ENCODE measurements at places on chromosomes 16 and 17.

- no peak for DNase-seq
Observed at GRCh38 chr17:20200016-20200795, 191.0 kb downstream of the SPECC1 start.

DNA sequence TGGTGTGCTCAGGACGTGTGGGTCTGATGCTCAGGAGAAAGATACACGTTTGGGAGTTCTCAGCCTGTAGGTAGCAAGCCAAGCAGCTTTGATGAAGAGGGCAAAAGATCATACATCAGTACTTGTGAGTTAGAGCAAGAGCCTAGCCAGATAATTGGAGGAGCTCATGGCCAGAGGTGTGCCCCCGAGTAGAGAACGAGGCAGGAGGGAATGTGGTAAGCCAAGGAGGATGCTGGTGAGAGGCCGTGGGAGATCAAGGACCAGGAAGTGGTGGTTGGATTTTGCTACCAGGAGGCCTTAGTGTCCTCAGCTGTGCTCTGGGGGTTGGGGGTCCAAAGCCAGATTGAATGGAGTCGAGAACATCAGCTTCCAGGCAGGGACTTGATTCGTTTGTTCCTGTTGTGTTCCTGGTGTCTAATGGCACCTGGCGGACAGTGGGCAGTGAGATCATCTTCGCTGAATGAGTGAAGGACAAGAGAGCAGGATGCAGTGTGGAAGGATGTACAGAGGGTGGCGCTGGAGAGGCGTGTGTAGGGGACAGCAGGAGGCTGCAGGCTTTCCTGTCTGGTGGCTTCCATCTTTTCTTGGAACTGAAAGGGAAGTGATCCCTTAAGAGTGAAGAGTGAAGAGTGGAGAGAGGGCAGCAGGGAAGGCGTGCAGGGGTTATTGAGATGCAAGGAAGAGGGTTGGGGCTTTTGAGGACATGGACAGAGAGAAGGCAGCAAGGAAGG is 11.6 kb downstream of the FBXL19 start:
- DNase-seq = no peak

DNA sequence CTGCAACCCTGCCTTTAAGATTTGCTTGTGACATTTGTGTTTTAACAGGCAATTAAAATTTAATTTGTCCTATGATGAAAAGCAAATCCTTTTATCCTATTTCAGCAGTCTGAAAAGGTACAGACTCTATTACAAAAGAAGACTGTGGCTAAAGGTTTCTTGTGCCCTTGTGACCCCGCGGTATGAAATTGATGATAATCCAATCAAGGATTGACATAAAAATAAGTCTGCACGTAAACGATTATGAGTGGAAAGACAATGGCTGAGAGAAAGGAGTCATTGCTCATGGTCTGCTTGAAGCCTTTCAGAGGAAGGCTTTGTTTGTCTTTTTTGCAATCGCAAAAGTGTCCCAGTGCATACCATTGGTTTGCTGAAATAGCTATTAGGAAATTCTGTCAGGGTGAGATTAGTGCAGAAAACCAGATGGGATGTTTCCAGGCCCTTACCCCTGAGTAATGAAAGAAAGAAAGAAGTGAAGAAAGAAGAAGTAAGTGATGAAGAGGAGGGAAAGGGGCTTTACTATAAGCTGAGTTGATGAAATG is 867.8 kb upstream of the CDH8 start:
- no peak for DNase-seq

DNA sequence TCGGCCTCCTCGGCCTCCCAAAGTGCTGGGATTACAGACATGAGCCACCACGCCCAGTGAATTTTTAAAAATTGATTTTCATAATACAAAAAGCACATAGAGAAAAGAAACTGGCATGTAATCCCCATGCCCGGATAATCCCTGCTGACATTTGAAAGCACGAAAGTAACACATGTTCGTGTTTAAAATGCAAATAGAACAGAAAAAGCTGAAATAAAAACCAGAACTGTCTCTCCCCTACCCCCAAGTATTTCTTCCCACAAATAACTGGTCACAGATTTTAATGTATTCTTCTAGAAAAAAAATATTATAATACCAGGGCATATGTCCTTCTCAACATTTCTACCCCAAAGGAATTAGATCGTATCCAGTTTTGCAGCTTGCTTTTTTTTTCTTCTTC is 222.9 kb downstream of the SLC39A11 start:
- DNase-seq = no peak

DNA sequence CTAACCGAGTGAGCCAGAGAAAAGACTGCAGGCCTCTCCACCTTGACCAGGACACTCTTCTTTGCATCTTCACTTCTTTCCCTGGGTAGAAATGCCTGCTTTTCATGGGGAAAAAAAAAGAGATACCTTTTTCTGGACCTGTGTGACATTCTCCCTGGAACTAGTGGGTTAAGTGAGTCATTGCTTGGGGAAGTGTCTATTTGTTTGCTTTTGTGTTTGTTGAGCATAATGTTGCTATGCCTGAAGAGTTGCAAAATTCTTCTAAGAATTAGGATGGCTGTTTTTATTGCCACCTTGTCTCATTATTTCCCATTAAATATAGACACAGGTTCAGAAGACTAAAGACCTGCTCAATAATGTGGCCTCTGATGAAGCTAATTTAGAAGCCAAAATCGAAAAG is 18.8 kb downstream of the CLUAP1 start:
- no peak for DNase-seq

GRCh38 chr16:13793841-13794409 is 126.0 kb upstream of the ERCC4 start:
- DNase-seq = no peak

DNA sequence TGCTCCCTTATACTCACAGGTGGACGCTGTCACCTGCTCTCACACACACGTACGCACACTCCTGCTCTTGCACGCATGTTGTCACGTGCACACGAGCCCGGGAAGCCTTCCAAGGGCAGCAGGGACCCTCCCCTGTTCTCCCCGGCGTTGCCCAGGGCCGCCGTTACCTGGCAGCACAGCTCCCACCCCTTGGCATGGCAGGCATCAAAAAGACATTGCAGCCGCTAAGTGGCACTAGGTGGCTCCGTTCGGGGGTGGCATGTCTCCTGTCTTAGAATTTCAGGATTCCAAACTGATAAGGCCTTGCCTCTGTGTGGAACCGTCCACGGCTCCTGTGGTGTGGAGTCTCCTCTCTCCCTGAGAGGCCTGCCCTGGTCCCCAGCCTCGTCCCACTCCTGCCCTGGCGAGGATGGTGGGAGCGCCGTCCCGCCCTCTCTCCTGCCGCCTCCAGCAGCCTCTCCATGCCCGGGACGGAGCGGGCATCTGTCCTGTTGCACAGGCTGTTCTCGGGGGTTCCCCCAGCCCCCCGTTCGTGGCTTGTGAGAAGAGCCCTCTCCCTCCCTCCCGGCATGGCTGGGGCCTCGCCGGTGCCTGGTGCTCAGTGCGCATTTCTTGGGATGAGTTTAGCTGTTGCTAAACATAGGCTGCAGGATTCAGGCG is 126.7 kb upstream of the GSE1 start:
- DNase-seq = no peak

GRCh38 chr17:39777534-39778365 is 40.0 kb downstream of the GRB7 start:
- DNase-seq = no peak

DNA sequence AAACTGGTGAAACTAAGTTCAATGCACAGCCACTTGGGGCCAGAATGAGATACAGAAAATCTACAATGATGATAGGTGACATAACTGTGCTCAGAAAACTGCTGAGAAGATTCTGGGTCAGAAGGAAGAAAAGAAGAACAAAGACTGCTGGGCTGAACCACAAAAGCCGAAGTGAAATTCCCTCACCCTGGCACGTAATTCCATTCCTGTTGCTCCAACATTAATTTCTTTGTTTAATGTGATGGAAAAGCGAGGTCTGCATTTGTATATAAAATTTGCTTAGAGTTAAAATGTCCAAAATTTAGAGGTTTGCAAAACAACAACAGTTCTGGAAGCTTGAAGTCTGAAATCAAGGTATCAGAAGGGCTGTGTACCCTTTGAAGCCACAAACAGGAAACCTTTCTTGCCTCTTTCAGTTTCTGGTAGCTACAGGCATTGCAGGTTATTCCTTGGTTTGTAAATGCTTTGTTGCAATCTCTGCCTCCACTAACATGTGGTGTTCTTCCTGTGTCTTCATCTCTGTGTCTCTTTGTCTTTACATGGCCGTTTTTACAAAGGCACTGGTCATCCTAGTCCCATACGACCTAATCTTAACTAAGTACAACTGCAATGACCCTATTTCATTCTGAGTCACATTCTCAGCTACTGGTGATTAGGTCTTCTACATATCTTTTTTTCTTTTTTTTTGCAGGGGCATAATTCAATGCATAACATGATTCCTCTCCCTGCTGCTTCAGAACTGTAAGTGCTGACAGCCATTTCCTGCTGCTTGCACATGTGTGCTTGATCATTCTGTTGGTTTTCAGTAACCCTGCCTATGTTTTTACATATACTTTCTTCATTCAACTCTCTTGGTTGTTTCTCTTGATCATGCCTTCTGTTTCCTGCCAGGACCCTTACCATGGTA is 603.0 kb upstream of the CDH8 start:
- no peak for DNase-seq

DNA sequence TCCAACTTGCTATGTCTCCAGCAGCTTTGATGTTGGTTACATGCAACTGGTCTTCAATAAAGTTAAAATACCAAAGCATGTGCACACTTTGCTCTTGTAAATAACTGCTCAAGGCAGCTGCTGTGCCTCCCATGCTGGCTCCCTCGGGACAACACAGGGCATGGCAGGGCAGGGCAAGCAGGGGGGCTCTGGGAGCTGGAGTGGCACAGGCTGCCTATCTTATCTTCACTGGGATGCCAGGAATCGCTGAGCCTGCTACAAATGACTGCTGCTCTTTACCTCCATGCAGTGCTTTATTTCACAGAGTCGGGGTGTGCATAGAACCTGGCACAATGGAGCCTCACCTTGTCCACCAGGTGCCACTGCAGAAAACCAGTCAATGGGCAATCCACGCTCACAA is 21.8 kb downstream of the PEMT start:
- no peak for DNase-seq

- DNase-seq = peak; percentile 99
Observed at GRCh38 chr17:7204828-7205461, 14.7 kb downstream of the DLG4 start.

DNA sequence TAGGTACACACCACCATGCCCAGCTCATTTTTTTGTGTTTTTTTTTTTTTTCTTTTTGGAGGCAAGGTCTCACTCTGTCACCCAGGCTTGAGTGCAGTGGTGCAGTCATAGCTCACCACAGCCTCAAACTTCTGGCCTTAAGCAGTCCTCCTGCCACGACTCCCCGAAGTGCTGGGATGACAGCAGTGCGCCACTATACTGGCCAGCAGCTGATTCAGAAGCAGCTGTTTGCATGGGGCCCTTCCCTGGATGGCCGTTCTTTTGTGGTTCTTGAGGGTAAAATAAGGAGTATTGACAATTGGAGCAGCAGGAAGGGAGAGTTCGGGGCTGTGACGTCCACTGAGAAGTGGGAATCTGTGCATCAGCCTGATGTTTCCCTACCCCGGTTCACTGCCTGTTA is 41.6 kb downstream of the KIAA0513 start:
- no peak for DNase-seq

DNA sequence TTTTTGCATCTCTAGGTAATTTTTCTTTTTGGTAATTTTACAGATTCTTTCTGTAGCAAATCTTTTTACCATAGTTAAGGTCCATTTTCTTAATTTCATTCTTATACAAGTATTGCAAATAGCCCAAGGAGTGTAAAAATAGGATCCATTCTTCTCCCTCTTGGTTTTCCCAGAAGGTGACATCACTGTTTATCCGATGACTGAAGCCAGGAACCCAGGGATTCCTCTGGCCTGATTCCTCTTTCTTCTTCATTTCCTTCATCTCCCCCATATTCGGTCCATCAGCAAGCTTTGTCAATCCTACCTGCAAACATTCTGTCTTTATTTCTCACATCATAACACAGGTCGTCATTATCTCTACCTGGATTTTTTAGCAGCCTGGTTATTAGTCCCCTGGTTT is 5.3 kb downstream of the RBBP6 start:
- no peak for DNase-seq

GRCh38 chr16:14635395-14636165 is 2.8 kb downstream of the BFAR start:
- no peak for DNase-seq

DNA sequence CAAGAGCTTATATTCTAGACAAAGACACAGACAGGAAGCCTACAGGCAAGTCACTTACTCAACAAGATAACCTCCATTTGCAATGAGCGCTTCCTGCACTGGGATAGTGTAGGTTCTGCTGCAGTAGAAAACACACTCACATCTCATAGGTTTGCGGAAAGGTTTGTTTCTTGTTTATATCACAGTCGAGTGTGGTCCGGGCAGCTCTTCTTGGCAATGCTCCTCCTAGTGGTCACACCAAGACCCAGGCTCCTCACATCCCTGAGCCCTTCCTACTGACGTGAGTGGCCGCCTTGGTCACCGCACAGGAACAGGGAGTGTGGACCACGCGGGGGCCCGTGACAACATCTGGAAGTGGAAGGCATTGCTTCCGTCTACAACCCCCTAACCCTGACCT is 48.0 kb upstream of the RBFOX3 start:
- DNase-seq = no peak

GRCh38 chr17:15436473-15437302 is 30.7 kb downstream of the CDRT4 start:
- DNase-seq = peak; percentile 27
